ENCODE measurements at places on chromosomes 2 and 18.

GRCh38 chr2:123732563-123732962 is 292.5 kb upstream of the CNTNAP5 start:
- no peak for DNase-seq

- peak; percentile 19 for DNase-seq
Measured at GRCh38 chr2:47888581-47889280, 17.6 kb downstream of the FBXO11 start.

GRCh38 chr2:207163053-207163755 is 2.5 kb downstream of the KLF7 start:
- DNase-seq: peak; percentile 96

- DNase-seq: peak; percentile 93
Measured at GRCh38 chr2:7010391-7011054, 93.3 kb downstream of the RNF144A start.

- DNase-seq: peak; percentile 73
Measured at GRCh38 chr2:137838255-137839092, 125.8 kb upstream of the HNMT start.

DNA sequence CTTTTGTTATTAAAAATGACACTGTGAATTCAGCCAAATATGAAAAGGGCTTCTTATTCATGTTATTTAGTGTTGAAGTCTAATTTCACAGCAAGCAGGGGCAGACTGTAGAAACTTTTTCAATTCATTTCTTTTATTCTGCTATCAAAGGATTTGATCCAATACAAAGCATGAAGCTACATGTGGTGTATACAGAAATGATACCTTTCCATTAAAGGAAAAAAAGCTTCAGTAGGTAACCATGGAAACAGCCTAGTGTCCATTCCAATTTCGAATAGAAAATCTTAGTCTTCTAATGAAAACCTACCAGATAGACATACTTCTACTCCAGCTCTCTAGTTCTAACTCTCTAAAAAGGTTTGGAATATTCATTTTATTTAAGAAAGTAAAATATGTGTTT is 276.2 kb upstream of the KCNJ3 start:
- DNase-seq: no peak

DNA sequence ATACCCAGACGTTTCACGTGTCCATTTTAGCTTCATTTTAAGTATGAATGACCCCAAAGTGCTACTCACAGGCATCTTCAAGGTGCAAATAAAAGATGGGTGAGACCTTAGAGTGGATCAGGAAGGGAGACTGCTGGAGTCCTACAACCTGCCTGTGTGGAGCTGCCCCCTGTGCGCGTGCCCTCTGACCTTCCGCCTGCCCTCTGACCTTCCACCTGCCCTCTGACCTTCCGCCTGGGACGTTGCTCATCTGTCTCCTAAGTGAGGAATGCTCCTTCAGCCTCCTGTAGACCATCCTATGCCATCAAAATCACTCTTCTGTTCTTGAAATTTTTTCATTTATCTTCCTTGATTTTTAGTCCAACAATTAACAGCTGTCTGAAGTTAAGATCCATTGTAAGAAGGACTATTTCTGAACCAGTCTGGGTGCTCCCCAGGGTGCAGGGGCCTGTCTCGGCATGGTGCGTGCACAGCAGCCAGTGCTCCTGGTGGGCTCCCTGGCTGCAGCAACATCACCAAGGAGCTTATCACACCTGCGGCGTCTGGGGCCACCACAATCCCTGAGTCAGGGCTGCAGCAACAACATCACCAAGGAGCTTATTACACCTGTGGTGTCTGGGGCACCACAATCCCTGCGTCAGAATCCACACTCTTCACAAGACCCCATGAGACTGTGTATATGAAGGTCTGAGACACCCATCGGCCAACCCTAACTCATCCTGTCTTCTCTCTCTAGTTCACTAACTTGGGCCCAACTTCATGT is 86.0 kb downstream of the TPO start:
- DNase-seq: no peak

DNA sequence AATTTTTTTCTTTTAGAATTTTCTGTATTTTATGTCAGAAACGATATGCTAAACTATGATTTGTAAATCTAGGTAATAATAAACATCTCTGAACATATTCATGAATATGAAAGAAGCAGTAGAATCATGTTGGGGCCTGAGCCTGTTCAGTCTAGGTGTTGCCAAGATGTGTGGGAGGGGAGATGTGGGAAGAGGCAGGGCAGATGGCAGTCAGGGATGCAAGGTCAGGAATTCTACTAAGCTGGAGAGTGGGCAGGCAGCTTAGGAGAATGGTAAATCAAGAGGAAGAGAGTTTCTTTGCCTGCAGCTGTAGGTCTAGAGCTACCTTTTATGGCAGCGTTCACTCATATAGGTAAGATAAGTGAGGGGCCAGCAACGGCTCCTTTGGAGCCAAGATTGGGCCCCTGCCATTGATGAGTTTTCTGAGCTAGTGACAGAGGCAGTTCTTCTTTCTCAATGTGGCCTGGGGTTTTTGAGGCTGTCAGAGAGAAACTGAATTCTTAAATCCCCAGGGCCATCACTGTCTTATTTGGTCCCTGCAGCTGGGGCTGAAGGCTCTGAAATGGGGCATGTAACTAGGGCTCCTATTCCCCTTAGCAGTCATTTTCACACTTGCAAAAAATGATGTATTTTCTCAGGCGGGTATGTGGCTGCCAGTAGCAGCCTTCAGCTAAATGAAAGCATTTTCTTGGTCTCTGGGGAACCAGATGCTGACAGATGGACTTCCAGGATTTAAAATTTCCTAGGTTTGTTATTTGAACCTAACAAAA is 232.8 kb downstream of the PIK3C3 start:
- no peak for DNase-seq

DNA sequence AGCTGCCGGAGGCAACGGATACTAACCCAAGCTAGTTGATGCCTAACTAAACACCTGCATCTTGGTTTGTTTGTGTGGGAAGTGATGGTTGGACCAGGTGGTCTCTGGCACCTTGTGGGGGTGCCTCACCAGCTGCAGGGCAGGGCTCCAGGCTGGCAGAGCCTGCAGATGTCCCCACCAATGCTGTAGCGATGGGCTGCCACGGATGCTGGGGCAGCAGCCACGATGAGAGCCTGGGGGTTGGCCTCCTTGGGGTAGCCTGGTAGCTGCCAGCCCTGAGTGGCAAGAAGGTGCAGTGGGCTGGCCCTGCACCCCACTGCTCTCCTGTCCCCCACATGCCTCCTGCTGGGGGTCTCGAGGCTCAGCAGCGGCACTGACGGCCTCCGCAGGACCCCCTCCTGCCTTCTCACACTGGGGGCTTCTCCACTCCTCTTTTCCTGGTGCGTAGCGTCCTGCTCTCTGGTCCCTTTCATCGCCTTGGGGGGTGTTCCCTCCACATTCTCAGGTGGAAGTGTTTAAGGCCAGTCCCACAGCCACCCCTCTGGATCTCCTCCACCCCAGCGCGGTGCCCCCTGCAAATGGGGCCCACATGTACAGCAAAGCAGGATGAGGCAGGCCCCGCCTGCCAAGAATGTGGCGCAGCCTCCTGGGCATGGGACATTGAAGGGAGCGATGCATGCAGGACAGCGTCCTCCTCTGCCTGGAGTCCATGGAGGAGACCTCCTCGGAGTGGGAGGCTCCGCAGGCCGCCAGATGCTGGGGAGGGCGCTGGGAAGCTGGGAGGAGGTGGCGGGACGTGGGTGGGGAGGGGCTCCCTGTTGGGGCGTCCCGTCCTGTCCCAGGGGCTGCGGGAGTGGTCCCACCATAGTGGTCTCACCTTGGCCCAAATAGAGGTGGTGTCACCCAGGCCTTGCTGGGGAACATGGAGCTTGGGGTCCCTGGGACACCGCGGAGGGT is 173.1 kb downstream of the ASB1 start:
- DNase-seq: no peak

GRCh38 chr2:64422466-64422865 is 31.5 kb upstream of the LGALSL start:
- peak; percentile 59 for DNase-seq
